ENCODE measurements at places on chromosomes 6 and 20. TPM values are rescaled to one million over a fixed set of nuclear protein-coding genes. Genes with fewer than 3 reads are reported as not detected.

Gene KIF16B
- 5.1 TPM for total RNA-seq

GRCh38 chr6:97501853-97502252 is 218.8 kb upstream of the MMS22L start:
- no peaks in the 10 kb centered on the region for H3K4me1 ChIP-seq
- DNase-seq = no peak
- no peak overlapping the region for H3K27ac ChIP-seq
- H3K4me3 ChIP-seq = no peak overlapping the region

- DNase-seq = no peak
- no peaks in the 10 kb centered on the region for H3K36me3 ChIP-seq
- no peaks in the 10 kb centered on the region for H3K27me3 ChIP-seq
- peaks cover 29% of the 10 kb centered on the region for H3K4me1 ChIP-seq
These were observed 54.7 kb upstream of the ZMYND8 start for GRCh38 chr20:47411161-47411560.

GRCh38 chr6:14596410-14596809 is 478.8 kb downstream of the CD83 start:
- H3K27me3 ChIP-seq = no peaks in the 10 kb centered on the region
- peaks cover 6% of the 10 kb centered on the region for H3K4me1 ChIP-seq
- no peak overlapping the region for H3K27ac ChIP-seq
- H3K36me3 ChIP-seq = no peaks in the 10 kb centered on the region

Data from activated naive CD4-positive, alpha-beta T cell treated with anti-CD3 and anti-CD28 coated beads for 36 hours (primary cell).